ENCODE measurements at places on chromosomes 5 and 9. TPM values are rescaled to one million over a fixed set of nuclear protein-coding genes. Genes with fewer than 3 reads are reported as not detected.

Gene SCGB3A1
- total RNA-seq: not detected

Gene CTXN3
- not detected for total RNA-seq

Gene RASA1
- total RNA-seq: 32.1 TPM

Gene SCAI
- 12.8 TPM for total RNA-seq

Gene DUSP1
- total RNA-seq: 50.9 TPM

DNA sequence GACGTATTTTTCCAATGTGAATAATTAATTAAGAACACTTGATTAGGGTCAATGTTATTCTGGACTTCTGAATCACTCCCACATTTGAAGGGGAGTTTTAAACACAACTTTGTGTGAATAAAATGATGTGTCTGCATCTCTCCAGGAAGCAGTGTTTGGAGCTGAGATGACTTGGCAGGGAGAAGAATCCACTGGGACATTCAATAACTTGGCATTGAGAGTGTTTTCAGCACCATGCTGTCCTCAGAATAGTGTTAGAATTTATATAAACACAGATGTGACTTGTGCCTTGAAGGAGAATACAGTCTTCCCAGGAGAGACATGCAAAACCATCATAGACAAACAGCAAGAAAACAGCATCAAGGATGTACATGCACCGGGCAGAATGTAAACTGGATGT lies 32.7 kb upstream of the KCNMB1 start:
- H3K27ac ChIP-seq: no peak overlapping the region
- H3K36me3 ChIP-seq: no peaks in the 10 kb centered on the region
- no peak for DNase-seq
- H3K4me1 ChIP-seq: peaks cover 21% of the 10 kb centered on the region
- H3K27me3 ChIP-seq: peaks cover 19% of the 10 kb centered on the region
- H3K4me3 ChIP-seq: no peak overlapping the region

DNA sequence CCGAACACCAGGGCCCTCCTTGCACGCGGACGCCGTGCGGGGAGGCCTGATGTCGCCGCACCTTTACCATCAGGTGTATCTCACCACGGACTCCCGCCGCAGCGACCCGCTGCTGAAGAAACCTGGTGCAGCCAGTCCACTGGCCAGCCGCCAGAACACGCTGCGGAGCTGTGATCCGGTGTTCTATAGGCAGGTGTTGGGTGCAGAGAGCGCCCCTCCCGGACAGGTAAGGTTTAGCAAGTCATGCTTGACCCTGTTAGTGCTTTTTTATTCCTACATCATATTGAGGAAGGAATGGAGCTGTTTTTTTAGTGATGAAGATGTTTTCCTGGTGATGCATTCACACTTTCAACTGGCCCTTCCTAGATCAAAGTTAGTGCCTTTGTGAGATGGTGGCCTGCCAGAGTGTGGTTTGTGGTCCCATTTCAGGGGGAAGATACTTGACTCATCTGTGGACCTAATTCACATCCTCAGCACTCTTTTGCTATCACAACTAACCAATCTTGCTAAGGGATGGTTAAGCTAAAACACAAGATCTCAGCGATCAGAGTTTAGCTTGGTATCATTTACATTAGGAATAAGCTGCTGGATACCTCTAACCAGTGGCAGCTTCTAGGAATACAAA lies 2.7 kb downstream of the PCDHGC3 start:
- H3K27ac ChIP-seq: no peak overlapping the region
- H3K36me3 ChIP-seq: peaks cover 40% of the 10 kb centered on the region
- DNase-seq: no peak
- peak overlapping the region; percentile 75 for H3K4me3 ChIP-seq

GRCh38 chr5:40198736-40199135 lies 481.0 kb upstream of the PTGER4 start:
- H3K4me3 ChIP-seq: no peak overlapping the region
- no peaks in the 10 kb centered on the region for H3K27me3 ChIP-seq
- no peaks in the 10 kb centered on the region for H3K4me1 ChIP-seq
- no peak overlapping the region for H3K27ac ChIP-seq
- H3K36me3 ChIP-seq: no peaks in the 10 kb centered on the region

- DNase-seq: no peak
- H3K36me3 ChIP-seq: no peaks in the 10 kb centered on the region
- H3K27me3 ChIP-seq: no peaks in the 10 kb centered on the region
- H3K4me1 ChIP-seq: peaks cover 8% of the 10 kb centered on the region
Measured at GRCh38 chr9:22116758-22117157, 107.7 kb upstream of the CDKN2B start.

GRCh38 chr9:120438111-120438510 lies 141.9 kb downstream of the CDK5RAP2 start:
- H3K4me3 ChIP-seq: no peak overlapping the region
- H3K27me3 ChIP-seq: no peaks in the 10 kb centered on the region
- peaks cover 44% of the 10 kb centered on the region for H3K36me3 ChIP-seq

DNA sequence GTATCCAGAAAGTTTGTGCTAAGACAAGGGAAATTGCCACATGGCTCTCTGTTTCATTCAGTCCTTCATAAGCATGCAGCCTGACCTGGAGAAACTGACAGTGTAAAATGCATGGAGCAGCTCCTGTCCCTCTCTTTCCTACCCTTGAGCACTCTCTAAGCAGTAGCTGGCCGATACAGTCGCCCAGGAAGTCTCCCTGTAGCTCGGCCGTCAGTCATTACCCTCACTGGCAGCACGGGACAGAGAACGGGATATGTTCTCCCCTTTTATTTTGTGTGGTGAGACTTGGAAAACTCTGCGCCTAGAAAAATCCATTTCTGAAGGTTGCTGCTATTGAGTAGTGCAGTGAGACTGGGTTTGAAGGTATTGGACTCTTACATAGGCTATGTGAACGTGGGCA lies 56.8 kb upstream of the KCNMB1 start:
- DNase-seq: peak; percentile 32
- no peak overlapping the region for H3K27ac ChIP-seq
- H3K4me1 ChIP-seq: no peaks in the 10 kb centered on the region
- H3K4me3 ChIP-seq: no peak overlapping the region
- peaks cover 7% of the 10 kb centered on the region for H3K27me3 ChIP-seq

DNA sequence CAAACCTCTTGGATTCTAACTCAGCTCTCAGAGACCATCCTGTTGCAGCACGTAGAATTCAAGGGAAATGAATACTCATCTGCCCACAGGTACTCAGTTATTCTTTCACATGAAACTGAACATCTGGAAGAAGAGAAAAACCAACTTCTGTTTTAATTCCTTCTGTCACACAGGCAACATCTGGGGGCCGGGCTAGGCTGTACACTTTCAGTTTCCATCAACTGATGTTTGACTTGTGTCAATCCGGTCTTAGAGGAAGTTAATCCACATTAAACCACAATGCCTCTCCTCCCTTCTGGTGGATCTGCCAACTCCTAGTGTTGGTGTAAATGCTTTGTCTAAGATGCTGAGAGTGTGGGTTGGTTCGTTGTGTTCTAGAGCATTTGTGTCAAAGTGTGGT lies 17.6 kb downstream of the DMRT3 start:
- H3K27me3 ChIP-seq: peaks cover 65% of the 10 kb centered on the region
- H3K36me3 ChIP-seq: no peaks in the 10 kb centered on the region
- H3K4me3 ChIP-seq: no peak overlapping the region
- H3K27ac ChIP-seq: no peak overlapping the region
- no peaks in the 10 kb centered on the region for H3K4me1 ChIP-seq

DNA sequence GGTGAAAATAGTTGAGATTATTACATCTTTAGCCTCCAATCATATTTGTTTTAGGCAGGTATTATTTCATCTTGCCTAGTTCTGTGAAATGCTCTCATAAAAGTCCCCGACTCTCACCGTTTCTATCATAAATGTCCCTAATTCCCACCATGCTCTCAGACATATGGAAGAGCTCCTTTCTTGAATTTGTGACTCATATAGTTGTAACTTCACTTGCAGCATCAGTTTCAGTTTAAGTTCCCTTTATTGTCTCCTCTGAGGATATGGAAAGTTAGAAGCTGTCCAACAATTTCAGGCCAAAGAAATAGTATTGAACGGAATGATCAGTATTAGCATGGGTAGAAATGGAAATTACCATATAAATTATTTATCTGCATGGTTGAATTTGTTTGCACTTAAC lies 187.5 kb upstream of the NR4A3 start:
- H3K27me3 ChIP-seq: no peaks in the 10 kb centered on the region
- H3K36me3 ChIP-seq: no peaks in the 10 kb centered on the region
- H3K27ac ChIP-seq: no peak overlapping the region
- no peaks in the 10 kb centered on the region for H3K4me1 ChIP-seq
- no peak overlapping the region for H3K4me3 ChIP-seq
- DNase-seq: no peak

- DNase-seq: no peak
- H3K4me1 ChIP-seq: peaks cover 21% of the 10 kb centered on the region
- H3K27ac ChIP-seq: no peak overlapping the region
- H3K36me3 ChIP-seq: no peaks in the 10 kb centered on the region
Measured at GRCh38 chr5:52893863-52894262, 95.3 kb upstream of the ITGA2 start.

GRCh38 chr5:83353774-83354173 lies 117.8 kb upstream of the VCAN start:
- peaks cover 4% of the 10 kb centered on the region for H3K36me3 ChIP-seq
- H3K4me1 ChIP-seq: no peaks in the 10 kb centered on the region
- H3K4me3 ChIP-seq: no peak overlapping the region
- no peak for DNase-seq
- no peaks in the 10 kb centered on the region for H3K27me3 ChIP-seq
- H3K27ac ChIP-seq: no peak overlapping the region

DNA sequence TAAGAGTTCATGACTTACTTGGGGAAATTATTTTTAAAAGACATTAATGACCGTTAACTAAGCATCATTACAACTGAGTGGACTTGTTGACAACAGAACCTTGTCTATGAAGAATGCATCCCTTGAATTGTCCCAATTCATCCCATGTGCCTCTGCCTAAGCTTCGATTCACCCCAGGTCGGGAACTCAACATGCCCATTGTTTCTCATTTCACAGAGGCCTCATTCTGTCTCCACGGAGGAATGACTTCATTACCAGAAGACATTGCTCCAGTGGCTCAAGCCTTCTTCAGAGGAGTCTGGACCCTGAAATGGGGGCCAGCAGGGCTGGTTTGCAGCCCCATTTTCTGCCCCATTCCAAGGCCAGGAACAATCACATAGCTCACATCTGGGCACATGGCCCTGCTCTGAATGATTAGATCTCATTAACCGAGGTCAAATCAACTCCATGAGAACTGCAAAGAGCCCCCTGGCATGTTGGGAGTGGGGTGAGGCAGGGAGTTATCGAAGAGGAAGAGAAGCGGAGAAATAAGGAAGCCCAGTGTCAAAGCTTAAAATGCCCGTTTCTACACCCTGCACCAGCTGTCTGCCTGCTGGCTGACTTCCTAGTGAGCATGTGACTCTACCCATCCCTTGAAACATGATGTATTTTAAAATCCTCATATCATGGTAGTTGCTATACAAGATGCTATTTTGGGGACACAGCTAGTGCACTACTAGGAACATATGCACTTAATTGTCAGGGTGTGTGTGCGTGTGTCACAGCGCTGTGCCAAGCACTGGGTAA lies 137.3 kb downstream of the LHFPL2 start:
- H3K4me1 ChIP-seq: peaks cover 55% of the 10 kb centered on the region
- no peak for DNase-seq
- H3K4me3 ChIP-seq: peak overlapping the region; percentile 70
- no peak overlapping the region for H3K27ac ChIP-seq
- peaks cover 25% of the 10 kb centered on the region for H3K36me3 ChIP-seq

DNA sequence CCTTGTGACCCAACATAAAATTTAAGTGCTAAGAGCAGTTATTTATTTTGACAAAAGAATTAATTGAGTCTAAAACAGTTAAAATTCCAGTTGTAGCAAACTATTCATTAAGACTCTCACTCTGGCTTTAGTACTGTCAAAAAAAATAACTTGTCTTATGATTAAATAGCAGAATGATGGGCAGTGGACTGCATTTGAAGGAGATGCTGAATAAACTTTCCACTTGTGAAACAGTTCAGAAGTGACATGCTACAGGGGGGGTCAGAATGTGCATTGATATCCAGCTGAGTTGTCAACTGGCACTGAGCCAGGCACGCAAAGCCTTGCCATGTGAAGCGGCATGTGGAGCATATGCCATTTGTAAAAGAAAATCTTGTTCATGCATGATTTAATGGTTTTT lies 76.0 kb downstream of the FCHO2 start:
- H3K27me3 ChIP-seq: no peaks in the 10 kb centered on the region
- no peak for DNase-seq
- no peak overlapping the region for H3K4me3 ChIP-seq
- peak overlapping the region; percentile 95 for H3K27ac ChIP-seq
- H3K4me1 ChIP-seq: peaks cover 14% of the 10 kb centered on the region

DNA sequence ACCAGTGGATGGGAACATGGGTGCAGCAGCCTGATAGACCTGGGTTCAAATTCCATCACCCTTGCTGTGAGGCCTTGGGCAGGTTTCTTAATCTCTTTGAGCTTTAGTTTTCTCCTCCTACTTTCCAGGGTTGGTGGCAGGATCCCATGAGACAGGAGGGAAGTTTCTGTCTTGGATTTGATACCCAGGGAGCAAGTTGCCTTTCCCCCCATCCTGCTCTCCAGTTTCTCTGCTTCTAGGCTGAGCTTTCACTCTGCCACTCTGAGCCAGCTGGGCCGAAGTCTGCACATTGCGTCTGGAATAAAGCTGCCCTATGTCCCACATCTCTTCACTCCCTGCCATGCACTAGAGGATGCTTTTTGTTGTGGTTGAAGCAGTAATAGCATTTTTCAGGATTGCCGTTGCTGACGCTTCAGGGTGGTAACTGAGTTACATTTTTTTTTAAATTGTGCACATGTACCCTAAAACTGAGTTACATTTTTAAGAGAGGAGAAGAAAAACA lies 40.5 kb upstream of the ANGPTL2 start:
- H3K36me3 ChIP-seq: no peaks in the 10 kb centered on the region
- no peaks in the 10 kb centered on the region for H3K27me3 ChIP-seq
- DNase-seq: peak; percentile 34
- H3K4me3 ChIP-seq: no peak overlapping the region
- H3K27ac ChIP-seq: no peak overlapping the region

DNA sequence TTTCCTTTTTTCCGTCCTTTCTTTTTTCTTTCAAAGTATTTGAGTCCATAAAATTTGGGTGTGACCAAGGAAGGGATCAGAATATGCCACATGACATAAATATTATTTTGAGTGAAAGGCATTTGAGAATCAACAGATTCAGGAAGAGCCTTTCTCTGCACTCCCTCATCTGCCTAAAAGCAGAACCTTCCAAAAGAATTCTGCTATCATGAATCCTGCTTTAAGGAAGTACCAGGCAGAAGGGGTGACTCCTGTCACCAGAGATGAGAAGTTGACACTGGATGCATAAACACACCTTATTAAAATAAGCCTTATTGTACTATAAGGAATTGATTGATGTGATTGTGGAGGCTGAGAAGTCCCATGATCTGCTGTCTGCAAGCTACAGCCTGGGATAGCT lies 196.7 kb downstream of the SREK1 start:
- no peak overlapping the region for H3K4me3 ChIP-seq
- H3K27ac ChIP-seq: no peak overlapping the region
- H3K4me1 ChIP-seq: peaks cover 19% of the 10 kb centered on the region
- no peak for DNase-seq
- H3K27me3 ChIP-seq: peaks cover 23% of the 10 kb centered on the region
- H3K36me3 ChIP-seq: no peaks in the 10 kb centered on the region

- H3K4me1 ChIP-seq: no peaks in the 10 kb centered on the region
- H3K27me3 ChIP-seq: peaks cover 22% of the 10 kb centered on the region
- no peaks in the 10 kb centered on the region for H3K36me3 ChIP-seq
- DNase-seq: no peak
- no peak overlapping the region for H3K4me3 ChIP-seq
- H3K27ac ChIP-seq: no peak overlapping the region
Measured at GRCh38 chr5:173196133-173196952, 38.7 kb downstream of the NKX2-5 start.

- H3K27ac ChIP-seq: no peak overlapping the region
- H3K4me1 ChIP-seq: peaks cover 9% of the 10 kb centered on the region
Measured at GRCh38 chr9:5552301-5552700, 42.0 kb downstream of the PDCD1LG2 start.

- no peak overlapping the region for H3K4me3 ChIP-seq
- no peaks in the 10 kb centered on the region for H3K4me1 ChIP-seq
- no peak for DNase-seq
- H3K27me3 ChIP-seq: peaks cover 36% of the 10 kb centered on the region
Measured at GRCh38 chr5:159779481-159779880, 136.8 kb upstream of the ADRA1B start.
